Aorta (tissue), 5 donors: ENCODE measurements at places on chromosomes 3 and 15. TPM values are rescaled to one million over a fixed set of nuclear protein-coding genes. Genes with fewer than 3 reads are reported as not detected.

The CLDN18 gene
- not detected for total RNA-seq

The C3orf62 gene
- 5.9 TPM for total RNA-seq

The SH2D7 gene
- total RNA-seq, result not detected

DNA sequence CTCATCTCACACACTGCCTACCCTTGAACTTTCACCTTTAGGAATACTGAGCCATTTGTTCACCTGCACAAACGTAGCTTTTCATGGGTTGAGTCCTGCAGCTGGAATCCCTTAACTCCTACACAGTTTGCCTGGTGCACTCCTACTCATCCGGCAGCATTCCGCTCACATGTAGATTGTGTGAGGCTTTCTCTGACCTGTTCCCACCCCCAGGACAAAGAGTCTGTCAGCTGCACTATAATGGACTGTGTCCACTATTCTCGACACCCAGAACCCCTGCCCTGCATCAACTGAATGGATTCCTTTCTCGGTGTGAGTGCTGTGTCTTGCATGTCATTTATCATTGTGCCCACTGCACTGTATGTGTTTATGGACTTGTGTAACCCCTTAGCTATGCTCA, 54.9 kb downstream of the EPHB3 start:
- DNase-seq, result no peak

- no peak for DNase-seq
These were observed 41.1 kb downstream of the SLCO3A1 start for GRCh38 chr15:91894606-91895005.

- no peak for DNase-seq
These were observed 28.2 kb upstream of the SOX2 start for GRCh38 chr3:181683563-181683962.

The PODXL2 gene
- 4.0 TPM for total RNA-seq

- DNase-seq, result no peak
These were observed 22.1 kb upstream of the CDIN1 start for GRCh38 chr15:36557364-36557763.

DNA sequence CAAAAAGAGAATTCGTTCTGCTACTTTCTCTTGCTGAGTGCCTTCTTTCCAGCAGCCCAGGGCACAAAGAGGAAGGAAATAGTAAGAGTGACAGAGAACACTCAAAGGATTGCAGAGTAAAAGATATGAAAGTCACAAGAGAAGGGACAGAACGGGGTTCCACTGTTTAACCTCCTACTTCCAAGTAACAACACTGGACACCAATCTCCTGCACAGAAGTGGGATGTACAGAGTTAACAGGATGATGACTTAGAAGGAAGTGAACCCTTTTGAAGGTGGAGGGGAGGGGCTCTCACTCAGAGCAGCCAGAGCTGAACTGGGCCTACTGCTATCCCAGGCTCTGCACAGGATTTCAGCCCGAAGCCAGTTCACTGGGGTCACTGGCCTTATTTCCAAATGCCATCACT, 130.1 kb upstream of the PRICKLE2 start:
- no peak for DNase-seq

GRCh38 chr3:122745369-122746021, 48.1 kb downstream of the HSPBAP1 start:
- DNase-seq, result no peak

GRCh38 chr3:129282727-129283327, 4.2 kb downstream of the HMCES start:
- DNase-seq, result no peak

The SOX14 gene
- not detected for total RNA-seq

DNA sequence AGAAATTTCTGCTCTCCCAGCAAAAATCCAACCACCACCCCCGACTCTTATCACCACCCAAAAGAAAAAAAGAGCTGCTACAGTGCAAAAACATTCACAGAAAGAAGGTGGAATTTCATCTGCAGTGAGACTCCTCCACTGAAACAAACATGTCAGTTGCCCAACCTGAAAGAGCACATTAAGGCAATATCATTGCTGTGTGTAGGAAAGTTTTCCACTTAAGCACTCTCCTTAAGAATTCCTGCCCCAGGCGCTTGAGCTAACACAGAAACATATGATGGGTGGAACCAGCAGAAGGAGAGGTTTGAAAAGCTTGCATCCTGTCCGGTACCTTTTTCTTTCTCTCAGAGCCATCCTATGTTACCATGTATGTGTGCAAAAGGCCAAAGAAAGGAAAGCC, 200.8 kb upstream of the GADL1 start:
- DNase-seq, result no peak

DNA sequence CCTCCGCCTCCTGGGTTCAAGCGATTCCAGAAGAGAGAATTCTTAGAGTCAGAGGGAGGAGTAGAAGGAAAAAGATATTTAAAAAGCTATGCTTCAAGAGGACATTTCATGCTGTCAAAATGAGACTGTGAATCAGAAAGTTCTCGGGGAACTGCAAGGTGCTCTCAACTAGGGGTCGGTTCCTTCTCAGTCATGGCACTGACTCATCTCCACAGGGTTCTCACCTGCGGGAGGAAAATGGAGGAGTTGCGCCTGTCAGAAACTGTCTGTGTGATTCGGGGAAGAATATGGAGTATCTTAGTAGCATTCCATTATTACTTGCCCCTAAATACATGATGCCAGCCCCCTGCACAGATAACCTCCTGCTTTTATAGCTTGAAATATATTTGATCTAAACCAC, 47.4 kb downstream of the APH1B start:
- no peak for DNase-seq

- DNase-seq, result no peak
These were observed 199.6 kb upstream of the CTNNB1 start for GRCh38 chr3:40999682-41000081.

The GOLGA8T gene
- total RNA-seq, result not detected

DNA sequence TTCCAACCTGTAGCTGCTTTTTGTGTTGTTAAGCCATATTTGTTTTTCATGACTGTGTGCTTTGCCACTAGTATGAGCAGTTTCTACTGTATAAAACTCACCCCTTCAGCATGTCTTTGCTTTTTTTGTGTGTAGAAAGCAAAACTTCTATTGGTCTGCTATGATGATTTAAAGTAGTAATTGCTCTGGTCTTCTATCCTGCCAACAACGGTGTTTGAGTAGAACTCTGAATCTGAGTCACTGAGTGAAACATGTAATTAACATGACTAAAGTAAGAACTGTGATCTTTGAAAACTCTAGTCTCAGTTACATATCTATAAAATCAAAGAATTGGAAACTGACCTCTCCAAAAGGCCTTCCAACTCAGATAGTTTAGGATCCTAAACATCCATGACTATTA, 133.6 kb downstream of the TPRG1 start:
- no peak for DNase-seq

DNA sequence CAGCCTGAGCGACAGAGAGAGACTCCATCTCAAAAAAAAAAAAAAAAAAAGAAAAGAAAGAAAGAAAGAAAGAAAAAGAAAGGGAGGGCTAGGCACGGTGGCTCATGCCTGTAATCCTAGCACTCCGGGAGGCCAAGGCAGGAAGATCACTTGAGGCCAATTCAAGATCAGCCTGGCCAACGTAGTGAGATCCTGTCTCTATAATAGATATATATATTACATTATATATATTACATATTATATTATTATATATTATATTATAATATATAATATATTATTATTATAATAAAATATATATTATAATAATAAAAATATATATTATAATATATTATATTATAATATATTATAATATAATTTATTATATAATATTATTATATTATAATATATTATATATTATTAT, 48.9 kb downstream of the PTPN9 start:
- DNase-seq, result no peak

DNA sequence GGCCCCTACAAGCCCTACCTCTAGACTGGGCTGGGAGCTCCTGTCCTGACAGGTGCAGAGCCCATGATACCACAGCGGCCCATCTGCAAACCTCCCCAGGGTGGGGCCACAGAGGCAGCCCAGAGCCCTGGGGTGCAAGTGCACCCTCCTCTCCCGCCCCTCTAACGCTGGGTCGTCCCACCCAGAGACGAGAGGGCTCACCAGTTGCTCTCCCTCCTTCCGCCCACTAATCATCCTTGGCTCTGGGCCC, 742 bp downstream of the TNK2 start:
- DNase-seq, result no peak

- DNase-seq, result no peak
These were observed 39.7 kb downstream of the SLC28A1 start for GRCh38 chr15:84924077-84924731.

The CPN2 gene
- not detected for total RNA-seq

- no peak for DNase-seq
These were observed 7.8 kb downstream of the SETMAR start for GRCh38 chr3:4310971-4311370.

DNA sequence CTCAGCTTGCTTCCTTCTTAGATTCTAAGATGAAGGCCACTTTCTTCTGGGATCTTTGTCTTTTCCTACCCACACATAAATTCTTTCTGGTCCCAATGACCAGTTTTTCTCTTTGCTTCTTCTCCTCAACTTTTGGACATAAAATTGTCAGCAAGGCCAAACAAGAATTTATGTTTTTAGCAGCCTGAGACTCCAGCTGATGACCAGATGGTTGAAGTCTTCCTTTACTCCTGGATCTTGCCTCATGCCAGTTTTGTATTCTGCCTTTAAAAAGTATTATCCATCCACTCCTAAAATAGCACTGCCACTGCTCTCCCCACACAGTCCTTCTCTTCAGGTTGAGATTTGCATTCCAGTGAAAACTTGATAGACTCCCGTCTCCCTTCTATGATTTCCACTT, 236.0 kb downstream of the VPS13C start:
- DNase-seq, result no peak

The GOLGA8K gene
- total RNA-seq, result 3.1 TPM

The HERC2 gene
- total RNA-seq, result 66.1 TPM

GRCh38 chr3:23036728-23037127, 166.4 kb upstream of the UBE2E2 start:
- no peak for DNase-seq

- no peak for DNase-seq
These were observed 26.1 kb downstream of the CAPN3 start for GRCh38 chr15:42385206-42385979.

The MYD88 gene
- total RNA-seq, result 23.4 TPM

GRCh38 chr3:171676601-171677175, 133.6 kb downstream of the PLD1 start:
- no peak for DNase-seq

The DZIP1L gene
- 19.0 TPM for total RNA-seq
